ENCODE measurements at places on chromosomes 3 and 15.

DNA sequence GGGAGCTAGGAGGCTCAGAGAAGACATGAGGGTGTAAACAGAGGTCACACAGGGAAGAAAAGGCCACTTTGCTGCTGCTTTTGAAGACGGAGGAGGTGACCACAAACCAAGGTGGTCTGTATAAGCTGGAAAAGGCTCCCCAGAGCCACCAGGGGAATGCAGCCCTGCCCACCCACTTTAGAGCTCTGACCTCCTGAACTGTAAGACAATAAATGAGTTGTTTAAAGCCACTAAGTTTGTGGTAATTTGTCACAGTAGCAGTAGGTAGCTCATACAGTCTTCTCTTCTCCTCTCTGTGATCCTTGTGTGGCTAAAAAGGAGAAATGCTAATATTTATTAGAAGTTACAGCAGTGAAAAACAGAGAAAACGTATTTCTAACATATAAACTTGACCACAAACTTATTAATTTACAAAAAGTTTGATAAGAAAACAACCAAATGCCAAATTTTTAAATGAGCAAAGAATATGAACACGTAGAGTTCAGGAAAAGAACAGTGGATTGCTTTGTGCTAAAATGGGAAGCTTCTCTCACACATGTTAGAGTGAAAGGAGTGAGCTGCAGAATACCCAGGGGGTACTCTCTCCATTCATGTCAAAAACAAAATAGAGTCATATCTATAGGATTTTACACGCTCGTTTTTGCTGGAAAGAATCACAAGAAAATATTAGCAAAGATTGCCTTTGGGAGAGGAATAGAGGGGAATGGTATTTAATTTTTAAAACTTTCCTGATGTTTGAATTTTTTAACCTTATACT is 71.0 kb downstream of the NOX5 start:
- DNase-seq, result no peak

DNA sequence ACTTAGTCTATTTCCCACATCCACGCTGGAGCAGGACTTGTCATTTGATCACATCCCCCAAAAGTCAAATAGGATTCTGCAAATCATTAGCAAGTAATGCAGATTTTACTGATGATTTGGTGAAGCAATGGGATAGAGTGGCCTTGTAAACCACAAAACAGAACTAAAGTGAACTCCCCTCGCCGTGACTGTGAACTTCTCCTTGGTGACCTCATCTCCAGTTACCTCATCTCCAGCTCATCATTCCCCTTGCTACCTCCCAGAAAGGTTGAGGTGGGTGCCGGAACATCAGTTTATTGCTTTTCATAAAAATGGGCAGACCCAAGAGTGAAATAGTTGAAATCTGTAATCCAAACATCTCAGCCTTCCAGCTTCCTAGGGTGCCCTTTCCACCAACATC is 36.7 kb upstream of the ADPGK start:
- no peak for DNase-seq

- no peak for DNase-seq
Measured at GRCh38 chr3:64957408-64958198, 269.8 kb upstream of the ADAMTS9 start.

GRCh38 chr3:37997342-37997741 is 6.8 kb downstream of the VILL start:
- DNase-seq, result no peak

DNA sequence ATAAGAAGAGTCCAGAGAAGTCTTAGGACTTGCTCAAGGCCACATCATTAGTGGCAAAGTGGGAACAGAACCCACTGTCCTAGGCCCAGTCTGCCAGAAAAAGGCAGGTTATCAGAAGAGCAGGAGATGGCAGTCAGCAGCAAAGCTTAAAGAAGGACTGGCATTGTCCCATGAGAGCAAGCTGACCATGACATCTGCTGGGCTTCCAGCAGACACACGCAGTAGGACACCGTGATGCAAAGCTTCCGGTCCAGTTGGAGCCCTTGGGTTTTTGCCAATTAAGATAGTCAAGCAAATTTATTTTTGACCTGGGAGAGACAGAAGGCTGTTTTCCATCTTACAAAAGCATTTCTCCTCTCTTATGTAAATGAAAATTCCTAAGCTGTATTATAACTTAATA is 42.1 kb downstream of the ZBTB38 start:
- DNase-seq, result no peak

- peak; percentile 71 for DNase-seq
Measured at GRCh38 chr3:119305286-119305685, 11.1 kb downstream of the ARHGAP31 start.

DNA sequence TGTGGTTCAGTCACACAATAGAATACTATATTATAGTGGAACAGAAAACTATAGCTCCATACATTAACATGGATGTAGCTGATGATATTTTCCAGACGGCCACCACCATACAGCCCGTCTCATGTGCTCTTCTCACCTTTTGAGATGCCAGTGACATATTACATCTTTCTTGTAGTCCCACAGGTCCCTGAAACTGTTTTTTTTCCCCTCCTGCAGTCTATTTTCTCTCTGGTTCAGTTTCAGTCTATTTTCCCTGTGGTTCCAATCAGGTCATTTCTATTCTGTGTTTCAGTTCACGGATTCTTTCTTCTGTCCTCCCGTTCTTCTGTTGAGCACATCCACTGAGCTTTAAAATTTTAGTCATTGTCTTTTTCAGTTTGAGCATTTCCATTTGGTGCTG is 72.2 kb downstream of the PPCDC start:
- no peak for DNase-seq

- no peak for DNase-seq
Measured at GRCh38 chr15:64456634-64457108, 3.7 kb upstream of the ZNF609 start.

DNA sequence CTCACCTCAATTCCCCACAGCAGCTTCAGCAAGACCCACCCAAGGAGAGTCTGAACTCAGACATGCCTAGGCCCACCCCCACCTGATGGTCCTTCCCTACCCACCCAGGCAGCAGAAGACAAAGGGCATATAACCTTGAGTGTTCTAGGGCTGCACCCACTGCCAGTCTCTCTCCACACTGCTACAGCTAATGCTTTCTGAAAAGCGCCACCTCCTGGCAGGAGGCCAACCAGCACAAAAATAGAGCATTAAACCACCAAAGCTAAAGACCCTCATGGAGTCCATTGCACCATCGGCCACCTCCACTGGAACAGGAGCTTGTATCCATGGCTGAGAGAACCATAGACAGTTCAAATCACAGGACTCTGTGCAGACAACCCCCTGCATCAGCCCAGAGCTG is 11.3 kb upstream of the RPL39L start:
- peak; percentile 11 for DNase-seq

- no peak for DNase-seq
Measured at GRCh38 chr15:76964157-76964556, 30.8 kb upstream of the PSTPIP1 start.

DNA sequence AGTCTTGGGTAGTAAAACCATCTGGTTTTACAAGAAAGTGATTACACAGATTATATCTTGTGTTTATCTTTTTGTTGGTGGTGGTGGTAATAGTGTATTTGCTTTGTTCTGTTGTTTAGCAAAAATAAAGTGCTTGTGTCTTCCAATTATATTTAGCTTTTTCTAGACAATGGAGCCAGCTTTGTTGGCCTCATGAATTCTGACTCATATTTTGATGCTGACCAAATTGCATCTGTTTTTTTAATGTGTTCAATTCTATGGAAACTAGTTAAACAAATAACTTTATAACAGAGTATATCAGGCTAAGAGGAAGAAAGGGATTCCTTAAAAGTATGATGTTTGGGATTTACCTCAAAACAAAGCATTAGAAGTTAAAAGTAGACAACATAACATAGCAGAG is 69.3 kb upstream of the BFSP2 start:
- DNase-seq, result no peak

DNA sequence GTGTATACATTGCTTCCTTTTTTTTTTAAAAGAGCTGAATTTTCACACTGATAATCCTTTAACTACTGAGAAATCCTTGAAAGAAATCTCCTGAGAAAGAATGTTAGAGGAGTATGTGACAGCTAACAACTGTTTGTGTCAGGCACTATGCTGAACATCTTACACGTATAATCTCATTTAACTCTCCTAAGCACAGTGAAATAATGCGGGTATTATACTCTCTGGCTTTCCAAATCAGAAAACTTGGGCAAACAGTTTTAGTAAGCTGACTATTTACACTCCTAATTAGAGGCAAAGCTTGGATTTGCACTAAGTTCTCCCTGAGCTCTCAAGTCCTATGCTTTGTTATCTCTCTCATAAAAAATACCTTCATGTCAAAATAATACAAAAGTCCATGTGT is 69.3 kb downstream of the SMARCC1 start:
- no peak for DNase-seq

DNA sequence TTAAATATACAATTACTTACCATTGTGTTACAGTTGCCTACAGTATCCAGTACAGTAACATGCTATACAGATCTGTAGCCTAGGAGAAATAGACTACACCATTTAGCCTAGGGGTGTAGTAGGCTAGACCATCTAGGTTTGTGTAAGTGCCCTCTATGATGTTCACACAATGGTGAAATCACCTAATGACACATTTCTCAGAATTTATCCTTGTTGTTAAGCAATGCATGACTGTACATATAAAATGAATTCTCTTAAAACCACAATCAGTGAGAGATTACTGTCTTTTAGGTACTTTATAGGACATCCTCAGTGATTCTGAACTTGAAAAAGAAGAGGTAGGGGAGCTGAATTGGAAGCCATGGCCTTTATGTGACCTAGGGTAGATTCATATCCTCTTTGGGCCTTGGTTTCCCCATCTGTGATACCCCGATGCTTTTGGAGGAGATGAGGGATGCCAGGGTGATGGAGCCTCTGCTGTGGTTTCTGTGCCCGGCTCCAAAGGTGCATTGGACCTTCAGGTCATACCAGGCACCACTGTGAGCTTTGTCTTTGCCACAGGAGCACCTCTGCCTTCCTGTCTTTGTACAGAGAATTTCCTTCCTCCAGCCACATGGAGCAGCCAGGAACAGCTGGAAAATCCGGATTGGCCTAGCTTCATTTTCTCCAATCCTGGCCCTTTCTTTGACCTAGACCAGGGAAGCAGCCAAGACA is 51.9 kb upstream of the FLNB start:
- peak; percentile 85 for DNase-seq

GRCh38 chr3:148852271-148852992 is 12.7 kb upstream of the CPA3 start:
- DNase-seq, result peak; percentile 14

GRCh38 chr3:188421151-188421821 is 267.3 kb downstream of the LPP start:
- DNase-seq, result peak; percentile 94

- DNase-seq, result no peak
Measured at GRCh38 chr3:128922804-128923459, 43.5 kb downstream of the ACAD9 start.

DNA sequence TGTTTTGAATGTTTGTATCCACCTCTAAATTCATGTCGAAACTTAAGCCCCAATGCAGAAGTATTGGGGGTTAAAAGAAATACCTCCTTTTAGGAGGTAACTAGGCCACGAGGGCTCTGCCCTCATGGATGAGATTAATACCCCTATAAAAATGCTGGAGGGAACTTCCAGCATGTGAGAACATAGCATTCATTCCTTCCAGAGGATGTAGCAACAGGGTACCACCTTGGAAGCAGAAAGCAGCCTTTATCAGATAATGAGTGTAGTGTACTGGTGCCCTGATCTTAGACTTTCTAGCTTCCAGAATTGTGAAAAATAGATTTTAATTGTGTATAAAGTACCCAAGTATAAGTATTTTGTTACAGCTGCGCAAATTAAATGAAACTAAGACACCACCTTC is 353.4 kb upstream of the MANF start:
- no peak for DNase-seq

- no peak for DNase-seq
Measured at GRCh38 chr3:42061025-42061712, 30.0 kb upstream of the TRAK1 start.

GRCh38 chr3:4313606-4314293 is 10.6 kb downstream of the SETMAR start:
- DNase-seq, result peak; percentile 15

DNA sequence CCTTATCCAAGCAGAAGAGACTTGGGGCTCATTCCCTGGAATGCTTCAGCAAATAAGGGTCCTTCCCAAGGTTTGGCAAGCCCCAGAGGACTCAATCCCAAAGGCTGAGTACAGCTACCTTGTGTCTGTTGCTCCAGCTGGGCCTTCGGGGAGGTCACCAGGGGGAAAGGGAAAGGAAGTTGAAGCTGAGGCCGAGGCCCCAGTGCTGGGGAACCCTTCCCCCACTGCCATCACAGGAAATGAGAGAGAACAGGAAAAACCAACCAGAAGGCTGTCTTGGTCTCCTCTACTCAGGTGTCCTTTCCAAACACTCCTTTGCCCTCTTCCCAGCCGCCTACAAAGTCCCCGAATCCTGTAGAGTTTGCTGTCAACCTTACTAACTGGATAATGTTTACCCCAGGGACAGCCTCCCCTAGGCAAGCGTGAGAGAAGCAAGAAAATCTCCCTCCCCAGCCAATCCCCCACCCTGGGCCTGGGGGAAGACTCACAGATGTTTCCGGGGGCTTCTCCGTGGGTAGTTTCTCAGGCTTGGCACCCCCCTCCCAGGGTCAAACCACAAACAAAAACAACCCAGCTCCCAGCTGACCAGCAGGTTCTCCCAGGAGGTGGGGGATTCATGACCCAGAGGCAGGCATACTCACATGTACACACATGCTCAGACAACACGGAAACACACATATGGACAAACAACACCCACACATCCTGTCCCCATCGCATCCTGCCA is 5.5 kb downstream of the CSRNP1 start:
- peak; percentile 66 for DNase-seq

DNA sequence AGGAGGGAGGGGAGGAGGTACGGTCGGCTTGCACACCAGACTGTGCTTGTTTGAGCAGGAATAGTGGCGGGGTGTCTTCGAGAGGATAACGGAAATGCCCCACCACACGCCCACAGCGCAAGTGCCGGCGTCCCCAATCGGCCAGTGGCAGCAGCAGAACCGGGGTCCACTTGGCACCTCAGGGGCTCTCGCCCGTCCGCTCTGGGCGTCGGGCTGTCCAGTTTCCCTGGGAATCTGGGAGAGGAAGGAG is 53.7 kb downstream of the CCDC54 start:
- no peak for DNase-seq

GRCh38 chr3:160001850-160002623 is 13.4 kb downstream of the IL12A start:
- peak; percentile 38 for DNase-seq

DNA sequence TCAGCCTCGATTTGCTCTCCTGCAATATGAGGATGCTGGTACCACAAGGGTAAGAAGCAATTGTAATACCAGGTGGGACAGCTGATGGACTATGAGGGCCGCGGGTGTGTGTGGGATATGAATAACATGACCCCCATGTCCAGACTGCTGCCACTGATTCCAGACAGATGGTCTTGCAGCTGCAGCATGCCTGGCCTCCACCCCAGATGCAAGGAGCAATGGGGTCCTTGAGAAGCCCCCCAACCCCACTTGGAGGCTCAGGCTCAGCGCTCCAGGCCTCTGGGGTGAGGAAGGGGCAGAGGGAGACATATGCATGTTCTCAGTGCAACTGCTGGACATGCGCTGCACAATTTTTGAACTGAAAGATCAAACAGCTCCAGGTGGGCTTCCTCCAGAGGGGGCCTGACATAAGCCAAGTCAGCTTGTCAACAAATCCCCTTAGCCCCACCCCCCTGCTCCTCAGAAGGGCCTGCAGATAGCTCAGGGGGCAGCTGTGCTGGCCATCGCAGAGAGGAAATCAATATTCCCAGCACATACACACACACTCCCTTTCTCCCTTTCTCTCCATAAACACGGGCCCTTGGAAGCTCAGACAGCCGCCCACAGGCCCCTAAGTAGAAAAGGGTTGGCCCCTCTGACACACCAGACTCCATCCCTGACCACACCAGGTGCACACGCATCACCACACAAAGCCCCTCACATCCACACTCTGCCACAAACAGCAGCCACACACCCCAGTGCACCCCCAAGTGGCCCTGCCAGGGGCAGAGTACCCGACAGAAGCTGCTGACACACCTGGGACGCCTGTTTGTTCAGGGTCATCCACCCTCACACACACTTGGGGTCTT is 107.0 kb downstream of the IQSEC1 start:
- no peak for DNase-seq
